ENCODE measurements at places on chromosomes 16 and 17.

- no peak for DNase-seq
Observed at GRCh38 chr16:50351116-50351515, 17.7 kb downstream of the BRD7 start.

DNA sequence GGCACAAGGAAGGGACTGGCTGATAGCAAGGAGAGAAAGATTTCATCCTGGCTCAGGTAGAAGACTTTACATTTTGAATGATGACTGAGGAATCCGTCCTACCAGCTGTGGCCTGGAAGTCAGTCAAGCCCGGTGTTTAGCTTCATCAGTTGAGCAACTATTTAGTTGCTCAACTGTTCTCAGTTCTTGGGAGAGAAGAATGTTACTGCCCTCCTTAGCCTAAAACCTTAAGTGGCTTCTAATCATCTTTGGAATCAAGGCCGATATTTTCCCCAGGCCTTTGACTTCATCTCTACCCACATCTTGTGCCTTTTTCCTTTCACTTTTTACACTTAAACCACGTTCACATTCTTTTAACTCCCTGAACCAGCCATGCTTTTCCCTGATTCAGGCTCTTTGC lies 17.3 kb upstream of the RBL2 start:
- no peak for DNase-seq

DNA sequence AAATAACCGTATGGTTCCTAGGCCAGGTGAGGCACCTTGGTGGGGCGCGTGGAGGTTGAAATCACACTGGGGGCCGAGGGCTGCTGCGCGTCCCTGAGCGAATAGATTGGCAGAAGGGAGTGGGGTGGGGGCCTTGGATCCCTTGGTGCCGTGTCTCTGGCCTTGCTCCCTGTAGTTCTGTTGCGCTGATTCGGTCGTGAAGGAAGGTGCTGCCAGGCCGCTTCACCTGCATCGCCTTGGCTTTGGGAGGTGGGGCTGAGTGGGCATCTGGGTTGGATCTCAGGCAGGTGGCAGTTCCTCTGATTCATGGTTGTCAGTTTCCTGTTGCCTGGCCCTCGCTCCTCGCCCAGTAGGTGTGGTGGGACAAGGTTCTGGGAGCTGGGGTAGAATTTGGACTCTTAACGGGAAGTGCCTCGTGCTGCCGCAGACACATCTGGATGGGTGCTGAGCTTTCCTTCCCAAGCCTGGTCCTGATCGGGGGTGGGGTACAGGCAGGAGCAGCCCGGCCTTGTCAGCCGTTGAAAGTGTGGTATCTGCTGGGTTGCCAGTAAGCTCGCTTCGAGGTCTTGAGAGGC lies 30.1 kb downstream of the PGS1 start:
- DNase-seq = no peak

DNA sequence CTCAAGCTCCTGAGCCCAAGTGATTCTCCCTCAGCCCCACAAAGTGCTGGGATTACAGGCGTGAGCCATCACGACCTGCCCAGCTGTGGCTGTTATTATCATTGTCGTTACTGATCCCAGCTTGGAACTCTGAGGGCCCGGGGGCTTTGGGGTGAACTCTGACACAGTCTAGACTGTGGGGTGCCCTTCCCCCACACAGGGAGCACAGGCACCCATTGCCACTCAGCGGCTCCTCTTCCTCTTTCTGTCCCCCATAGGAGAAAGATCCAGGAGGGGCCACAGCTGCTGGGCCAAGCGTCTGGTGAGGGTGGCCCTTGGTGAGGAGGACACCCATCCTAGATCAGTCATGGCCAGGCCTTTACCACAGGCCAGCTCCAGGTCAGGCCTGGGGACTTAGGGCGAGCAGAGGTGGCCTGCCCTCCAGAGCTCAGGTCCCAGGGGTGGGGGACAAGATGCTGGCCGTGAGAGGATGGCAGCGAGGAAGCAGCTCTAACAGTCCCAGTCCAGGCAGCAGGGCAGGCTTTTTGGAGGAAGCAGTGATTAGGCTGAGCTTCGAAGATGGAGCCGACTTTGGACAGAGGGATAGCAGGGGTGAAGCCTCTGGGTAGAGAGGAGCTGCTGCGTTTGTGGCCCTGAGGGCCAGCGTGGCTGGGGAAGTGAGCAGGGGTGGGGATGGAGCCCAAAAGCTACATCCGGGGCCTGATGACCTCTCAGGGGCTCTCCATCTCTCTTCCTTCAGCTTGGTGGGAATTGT lies 24.7 kb downstream of the TMEM235 start:
- no peak for DNase-seq

- DNase-seq = no peak
Observed at GRCh38 chr17:78224231-78225087, 7.0 kb upstream of the TMEM235 start.

DNA sequence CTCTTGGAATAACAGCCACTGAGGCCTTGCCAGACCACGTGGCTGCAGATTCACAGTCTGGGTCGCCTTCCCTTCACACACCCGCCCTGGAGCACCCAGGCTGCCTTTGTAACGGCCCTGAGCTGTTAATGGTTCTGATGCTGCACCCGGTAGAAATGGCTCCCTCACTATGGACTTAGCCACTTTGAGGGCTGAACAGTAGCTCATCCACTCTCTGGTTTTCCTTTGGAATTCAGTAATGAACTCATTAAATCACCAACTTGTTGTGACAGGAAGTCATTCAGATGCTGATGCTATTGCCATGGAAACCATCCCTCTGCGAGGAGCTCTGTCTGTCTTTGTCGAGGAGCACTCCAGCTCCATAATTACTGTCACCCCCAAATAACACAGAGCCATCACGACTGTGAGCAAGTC lies 59.2 kb downstream of the CDK5R1 start:
- DNase-seq = no peak

GRCh38 chr17:40659911-40660310 lies 5.1 kb downstream of the KRT222 start:
- DNase-seq = no peak

DNA sequence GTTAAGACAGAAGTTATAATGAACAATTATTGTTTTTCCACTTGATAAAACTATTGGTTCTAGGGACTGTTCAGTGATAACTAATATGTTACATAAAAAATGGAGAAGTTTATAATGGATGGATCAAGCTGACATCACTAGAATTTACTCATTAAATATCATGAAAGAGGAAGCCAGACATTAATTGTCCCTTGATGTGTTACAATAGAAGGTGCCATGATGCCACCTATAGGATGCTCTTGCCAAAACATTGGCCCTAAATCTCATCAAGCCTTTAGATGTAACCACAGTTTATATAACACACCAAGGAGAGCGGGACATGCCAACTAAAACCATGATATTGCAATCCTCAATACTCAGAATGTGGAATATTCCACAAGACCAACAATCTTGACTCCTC lies 147.9 kb upstream of the MON1B start:
- peak; percentile 7 for DNase-seq

- no peak for DNase-seq
Observed at GRCh38 chr16:81620796-81621195, 158.3 kb upstream of the PLCG2 start.

DNA sequence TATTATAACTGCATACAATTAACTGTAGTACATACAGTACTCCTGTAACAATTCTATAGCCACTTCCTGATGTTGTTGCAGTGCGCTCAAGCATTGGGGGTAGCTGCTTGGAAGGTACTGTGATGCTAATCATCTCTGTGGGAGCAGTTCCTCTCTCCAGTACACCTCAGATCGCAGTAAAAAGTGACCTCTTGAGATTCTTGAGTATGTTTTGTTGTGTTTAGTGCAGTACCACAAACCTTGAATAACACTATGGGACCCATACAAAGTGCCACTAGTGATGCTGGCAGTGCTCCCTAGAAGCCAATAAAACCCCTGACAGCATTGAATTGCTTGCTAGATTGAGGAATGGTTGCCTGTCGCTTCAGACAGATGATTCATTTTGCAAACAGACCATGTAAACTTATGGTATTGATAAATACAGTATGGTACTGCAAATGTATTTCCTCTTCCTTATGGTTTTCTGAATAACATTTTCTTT lies 193.0 kb downstream of the SPECC1 start:
- no peak for DNase-seq

DNA sequence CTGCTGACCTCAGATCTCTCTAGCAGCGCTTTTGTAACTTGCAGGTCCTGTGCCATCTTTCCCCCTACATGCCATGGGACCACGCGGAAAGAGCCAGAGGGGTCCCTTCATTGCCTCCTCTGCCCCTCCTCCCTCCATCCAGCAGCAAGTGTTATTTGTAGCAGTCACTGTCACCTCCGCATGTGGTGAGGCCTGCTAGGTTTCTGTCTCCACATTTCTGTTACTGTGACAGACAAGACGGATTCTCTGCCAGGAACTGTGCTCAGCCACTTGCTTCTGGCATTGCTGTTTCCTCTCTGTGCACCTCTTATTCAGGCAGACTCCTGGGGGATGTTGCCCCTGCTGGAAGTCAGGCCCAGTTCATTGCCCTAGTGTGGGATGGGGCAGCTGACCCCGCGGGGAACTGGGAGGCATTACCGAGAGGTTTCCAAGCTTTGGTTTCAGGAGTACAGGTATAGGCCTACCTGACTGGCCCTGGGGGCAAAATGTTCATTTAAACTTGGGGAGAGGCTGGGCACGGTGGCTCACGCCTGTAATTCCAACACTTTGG lies 61.2 kb downstream of the RAB11FIP4 start:
- DNase-seq = no peak

DNA sequence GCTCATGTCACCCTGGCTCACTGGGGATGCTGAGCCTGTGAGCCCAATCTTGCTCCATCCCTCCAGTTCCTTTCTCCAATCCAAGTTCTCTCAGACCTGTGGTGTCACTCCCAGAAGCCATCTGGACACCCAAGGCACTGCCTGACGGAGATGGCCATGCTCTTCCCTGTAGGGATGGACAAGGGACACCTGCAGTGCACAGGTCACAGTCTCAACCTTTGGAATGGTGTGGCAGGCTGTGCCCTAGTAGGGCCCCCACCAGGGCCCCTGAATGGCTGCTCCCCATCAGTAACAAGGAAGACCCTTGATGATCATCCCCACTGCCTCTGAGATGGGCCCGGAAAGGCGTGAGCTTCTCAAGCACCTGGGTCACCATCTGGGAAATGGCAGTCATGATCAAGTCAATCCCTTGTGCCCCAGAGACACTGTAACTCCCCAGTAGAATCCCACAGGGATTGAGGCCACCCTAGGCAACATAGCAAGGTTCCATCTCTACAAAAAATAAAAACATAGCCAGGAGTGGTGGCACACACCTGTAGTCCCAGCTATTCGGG lies 822.5 kb downstream of the KCNJ18 start:
- no peak for DNase-seq

- no peak for DNase-seq
Observed at GRCh38 chr16:57613514-57613913, 14.9 kb upstream of the ADGRG1 start.

DNA sequence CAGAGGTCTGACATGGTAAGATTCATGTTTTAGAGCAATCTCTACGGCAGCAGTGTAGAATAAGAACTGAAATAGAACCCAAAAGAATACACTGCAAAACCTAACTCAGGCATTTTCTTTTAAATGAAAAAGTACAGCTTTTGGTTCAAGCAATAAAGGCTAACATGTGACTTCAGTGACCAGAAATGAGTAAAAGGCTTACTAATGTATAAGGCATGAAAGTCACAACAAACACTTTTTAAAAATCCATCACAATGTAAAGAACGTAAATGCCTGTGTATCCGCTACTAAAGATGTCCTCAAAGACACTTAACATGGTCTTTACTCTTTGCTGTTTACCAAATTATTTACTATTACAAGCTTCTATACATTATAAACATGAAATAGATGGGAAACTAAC lies 16.6 kb downstream of the KIAA0753 start:
- DNase-seq = no peak

DNA sequence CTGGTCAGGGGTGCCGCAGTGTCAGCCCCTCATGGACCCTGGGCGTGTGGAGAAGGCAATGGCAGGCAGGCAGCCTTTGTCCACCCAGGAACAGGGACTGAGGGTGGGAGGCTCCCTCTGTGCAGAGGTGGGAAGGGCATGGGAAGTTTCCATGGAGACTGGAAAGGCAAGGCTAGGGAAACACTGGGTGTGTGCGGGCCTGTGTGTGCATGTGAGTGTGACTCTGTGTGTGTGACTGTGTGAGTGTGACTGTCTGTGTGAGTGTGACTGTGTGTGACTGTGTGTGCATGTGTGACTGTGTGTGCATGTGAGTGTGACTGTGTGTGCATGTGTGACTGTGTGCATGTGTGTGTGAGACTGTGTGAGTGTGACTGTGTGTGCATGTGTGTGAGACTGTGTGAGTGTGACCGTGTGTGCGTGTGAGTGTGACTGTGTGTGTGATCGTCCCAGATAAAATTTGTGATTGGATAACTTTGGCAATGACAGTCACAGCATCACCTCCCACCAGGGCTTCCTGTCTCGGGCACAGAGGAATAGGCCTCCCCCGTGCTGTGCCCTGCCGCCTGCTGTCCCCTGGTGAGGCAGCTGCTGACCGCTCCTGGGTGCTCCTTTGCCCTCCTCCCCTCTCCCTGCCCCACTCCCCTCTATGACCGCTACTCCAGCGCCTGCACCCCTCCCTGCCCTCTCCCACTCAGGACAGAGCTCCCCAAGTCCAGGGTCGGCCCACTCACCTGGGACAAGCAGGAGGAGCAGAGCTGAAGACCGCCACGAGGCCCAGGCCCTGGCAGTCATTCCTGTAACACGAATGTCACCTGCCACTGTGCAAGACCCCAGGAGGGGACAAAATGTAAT lies 698 bp downstream of the CD300C start:
- no peak for DNase-seq

DNA sequence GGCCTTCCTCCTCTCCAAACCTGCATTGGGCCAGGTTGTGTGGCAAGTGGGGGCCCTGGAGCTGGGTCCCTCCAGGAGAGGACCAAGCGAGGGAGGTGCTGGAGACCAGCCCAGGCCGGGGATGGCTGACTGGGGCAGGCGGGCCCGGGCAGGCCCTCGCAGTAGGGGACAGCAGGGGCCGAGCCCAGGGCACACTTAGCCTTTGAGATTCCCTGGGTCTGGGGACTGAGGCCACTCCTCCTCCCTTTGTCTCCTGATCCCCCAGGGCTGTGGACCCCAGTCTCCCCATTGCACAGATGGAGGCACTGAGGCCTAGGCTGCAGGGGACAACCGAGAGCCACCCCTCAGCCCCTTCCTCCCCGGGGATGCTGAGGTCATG lies 5.2 kb downstream of the FOXJ1 start:
- DNase-seq = no peak

DNA sequence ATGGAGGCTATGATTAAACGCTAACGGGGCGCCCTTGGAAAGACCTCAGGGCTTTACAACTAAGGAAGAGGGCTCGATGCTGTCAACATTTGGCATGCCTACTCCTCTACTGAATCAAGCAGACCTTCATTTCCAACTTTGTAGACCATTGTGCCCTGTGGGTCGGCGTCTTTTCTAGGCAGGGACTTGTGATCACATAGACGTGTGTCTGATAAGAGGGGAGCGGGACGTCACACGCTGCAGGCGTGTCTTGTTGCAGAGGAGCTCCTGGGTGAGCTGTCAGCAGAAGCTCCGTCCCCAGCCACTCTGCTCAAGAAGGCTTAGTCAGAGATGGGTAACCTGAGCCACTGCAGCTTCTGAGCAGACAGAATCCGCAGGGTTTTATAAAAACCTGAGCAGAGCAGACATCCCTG lies 2.8 kb downstream of the MAPK8IP3 start:
- DNase-seq = no peak

All from epithelial cell of proximal tubule (primary cell).